ENCODE measurements at places on chromosomes 5 and 9.

DNA sequence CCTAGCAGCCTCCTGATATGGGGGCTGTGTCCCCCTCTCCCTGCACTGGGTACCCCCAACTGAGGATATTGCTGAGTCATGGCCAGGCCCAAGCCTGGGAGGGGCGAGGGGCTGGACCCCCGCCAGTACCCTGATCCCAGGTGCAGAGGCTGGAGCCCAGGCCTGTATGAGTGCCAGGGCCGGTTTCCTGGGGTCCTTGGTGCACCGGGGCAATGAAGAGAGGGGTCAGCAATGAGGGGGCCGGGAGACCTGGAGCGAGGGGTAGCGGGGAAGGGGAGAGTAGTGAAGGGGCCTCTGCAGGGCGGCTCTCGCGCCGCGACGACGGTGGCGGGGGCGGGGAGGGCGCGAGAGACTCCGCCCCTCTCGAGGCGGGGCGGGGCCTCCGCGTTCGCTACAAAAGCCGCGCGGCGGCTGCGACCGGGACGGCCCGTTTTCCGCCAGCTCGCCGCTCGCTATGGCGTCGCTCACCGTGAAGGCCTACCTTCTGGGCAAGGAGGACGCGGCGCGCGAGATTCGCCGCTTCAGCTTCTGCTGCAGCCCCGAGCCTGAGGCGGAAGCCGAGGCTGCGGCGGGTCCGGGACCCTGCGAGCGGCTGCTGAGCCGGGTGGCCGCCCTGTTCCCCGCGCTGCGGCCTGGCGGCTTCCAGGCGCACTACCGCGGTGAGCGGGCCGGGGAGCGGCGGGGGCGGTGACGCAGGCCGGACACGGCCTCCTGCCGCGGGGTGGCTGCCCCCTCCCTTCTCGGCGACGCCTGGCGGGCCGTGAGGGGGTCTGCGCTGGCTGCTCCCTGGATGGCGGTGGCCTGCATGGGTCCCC, at the start of gene SQSTM1:
Gene SQSTM1 (plus strand): TSS at position 423 of the 815 bp plus-strand sequence. CDS start 32 bp downstream, at position 455.
- DNase-seq, result no peak

- DNase-seq, result no peak
Observed at GRCh38 chr9:124481115-124481514, 26.1 kb downstream of the NR5A1 start.

DNA sequence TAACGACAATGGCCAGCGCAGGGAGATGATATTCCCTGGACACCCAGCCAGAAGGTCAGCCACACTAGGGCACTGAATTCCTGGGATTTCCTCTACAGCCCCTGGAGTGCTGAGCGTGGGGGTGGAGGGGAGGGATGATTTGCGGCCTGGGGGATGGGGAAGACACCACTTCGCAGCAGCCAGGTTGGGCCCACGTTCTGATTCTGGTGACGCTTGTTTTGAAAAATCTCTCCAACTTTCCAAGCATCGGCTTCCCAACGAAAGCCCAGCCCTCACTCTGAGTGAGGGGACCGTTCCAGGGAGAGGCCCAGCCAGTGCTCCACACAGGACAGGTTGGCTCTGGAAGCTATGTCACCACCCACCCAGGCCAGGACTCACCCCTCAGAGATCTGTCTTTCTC, 5.4 kb downstream of the GFPT2 start:
- no peak for DNase-seq

DNA sequence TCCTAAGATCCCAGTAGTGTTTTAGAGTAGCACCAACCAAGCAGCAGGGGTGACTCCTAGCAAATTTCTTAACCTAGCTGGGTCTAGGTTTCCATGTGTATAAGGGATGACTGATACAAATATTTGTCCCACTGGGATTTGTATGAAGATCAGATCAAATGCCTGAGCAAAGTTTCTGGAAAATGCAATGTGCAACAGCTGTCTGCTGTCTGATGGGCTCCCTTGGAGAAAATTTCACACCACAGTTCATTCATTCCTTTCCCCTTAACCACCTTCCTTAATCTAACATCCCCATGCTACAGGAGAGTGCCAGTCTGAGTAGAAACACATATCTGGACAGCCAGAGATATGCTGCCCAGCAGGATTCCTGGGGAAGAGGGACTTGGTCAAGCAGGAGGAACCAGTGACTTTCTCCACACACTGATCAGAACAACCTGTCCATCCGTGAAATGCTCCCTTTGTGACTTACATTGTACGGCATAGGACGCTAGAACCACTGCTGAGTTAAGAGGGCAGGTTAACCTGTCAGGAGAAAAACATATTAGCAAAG, 53.3 kb downstream of the PTPN3 start:
- DNase-seq, result no peak

DNA sequence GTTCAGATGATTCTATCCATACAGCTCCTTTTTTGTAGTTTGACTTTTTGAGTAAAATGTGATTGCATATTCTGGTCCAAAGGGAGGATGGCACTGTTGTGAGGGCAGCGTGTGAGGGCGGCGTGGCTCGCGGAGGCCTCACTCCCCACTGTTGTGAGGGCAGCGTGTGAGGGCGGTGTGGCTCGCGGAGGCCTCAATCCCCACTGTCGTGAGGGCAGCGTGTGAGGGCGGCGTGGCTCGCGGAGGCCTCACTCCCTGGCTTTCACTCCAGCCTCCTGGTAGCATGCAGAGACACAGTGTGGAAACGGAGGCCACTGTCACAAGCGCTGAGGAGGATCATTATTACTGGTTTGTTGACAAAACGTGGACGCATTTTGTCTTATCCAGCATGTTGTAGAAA, 79.0 kb downstream of the EHMT1 start:
- no peak for DNase-seq

- DNase-seq, result no peak
Observed at GRCh38 chr9:135516132-135516860, 4.9 kb upstream of the LCN1 start.

GRCh38 chr5:565782-566440, 41.7 kb upstream of the SLC9A3 start:
- DNase-seq, result no peak

- DNase-seq, result no peak
Observed at GRCh38 chr5:157611571-157612476, 36.2 kb upstream of the ADAM19 start.

DNA sequence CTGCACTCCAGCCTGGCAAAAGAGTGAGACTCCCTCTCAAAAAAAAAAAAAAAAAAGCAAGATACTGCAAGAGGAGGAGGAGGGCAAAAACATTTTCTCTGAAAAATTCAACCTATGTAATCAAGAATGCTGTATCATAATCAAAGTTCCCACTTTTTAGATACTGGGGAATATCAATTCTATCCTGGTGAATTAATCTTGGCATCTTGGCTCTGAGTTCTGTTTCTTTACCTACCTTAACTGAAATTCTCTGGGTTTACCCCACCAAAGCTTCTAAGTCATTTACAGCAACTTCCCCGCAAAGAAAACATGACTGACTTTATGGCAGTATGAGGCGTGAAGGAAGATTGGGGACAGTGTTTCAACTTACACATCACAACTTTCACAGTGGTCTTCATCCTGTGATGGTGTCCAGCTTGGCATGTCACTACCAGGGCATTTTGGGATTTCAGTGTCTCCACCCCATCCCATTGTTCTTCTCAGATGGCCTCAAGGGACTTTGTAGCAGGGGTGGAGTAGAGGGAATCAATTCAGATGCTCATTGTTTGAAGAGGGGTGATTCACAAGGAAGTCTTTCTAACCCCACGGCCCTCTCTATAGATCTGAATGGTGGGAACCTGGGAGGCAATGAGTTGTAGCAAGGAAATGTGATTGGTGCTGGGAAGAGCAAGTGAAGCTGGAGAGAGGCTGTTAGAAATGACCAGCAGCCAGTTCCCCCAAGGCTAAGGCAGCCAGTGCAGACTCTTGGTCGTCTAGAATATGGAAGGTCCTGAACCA, 130.5 kb downstream of the SCAMP1 start:
- no peak for DNase-seq

GRCh38 chr9:82584349-82584863, 478.5 kb downstream of the RASEF start:
- no peak for DNase-seq

- no peak for DNase-seq
Observed at GRCh38 chr9:109997682-109998081, 210.3 kb downstream of the C9orf152 start.

- no peak for DNase-seq
Observed at GRCh38 chr5:97553604-97554452, 370.8 kb upstream of the RIOK2 start.

GRCh38 chr5:133214153-133214820, 162.5 kb downstream of the HSPA4 start:
- no peak for DNase-seq
